ENCODE measurements at places on chromosomes 3 and 15.

GRCh38 chr3:12750223-12750622, 8.8 kb downstream of the TMEM40 start:
- peaks cover 2% of the 10 kb centered on the region for H3K4me1 ChIP-seq
- H3K4me3 ChIP-seq: no peak overlapping the region
- no peak overlapping the region for H3K27ac ChIP-seq

- no peak overlapping the region for H3K27ac ChIP-seq
- H3K27me3 ChIP-seq: peaks cover 7% of the 10 kb centered on the region
- no peak for DNase-seq
- H3K36me3 ChIP-seq: no peaks in the 10 kb centered on the region
Observed at GRCh38 chr15:23645371-23646164, 2.1 kb downstream of the MAGEL2 start.

DNA sequence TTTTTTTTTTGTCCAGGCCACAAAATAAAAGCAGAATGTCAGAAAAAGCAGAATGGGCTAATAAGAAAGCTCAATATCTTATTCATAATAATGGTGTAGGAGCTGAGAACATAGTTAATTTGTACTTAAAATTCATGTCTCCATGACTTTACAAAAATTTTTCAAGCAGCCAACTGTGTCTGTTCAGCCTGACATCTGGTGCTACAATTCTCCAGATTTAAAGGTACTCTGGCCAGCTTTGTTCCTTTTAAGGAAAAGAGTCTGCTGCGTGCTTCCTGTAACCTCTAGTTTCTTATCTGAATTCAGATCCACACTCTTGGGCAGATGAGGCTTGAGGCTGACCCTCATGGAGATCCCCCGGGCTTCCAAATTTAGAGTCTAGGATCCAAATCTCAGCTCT, 8.7 kb upstream of the RFX7 start:
- no peaks in the 10 kb centered on the region for H3K4me1 ChIP-seq
- no peaks in the 10 kb centered on the region for H3K36me3 ChIP-seq
- H3K27me3 ChIP-seq: peaks cover 15% of the 10 kb centered on the region
- no peak for DNase-seq

- DNase-seq: no peak
- no peak overlapping the region for H3K27ac ChIP-seq
- no peaks in the 10 kb centered on the region for H3K36me3 ChIP-seq
- H3K4me3 ChIP-seq: no peak overlapping the region
- H3K4me1 ChIP-seq: no peaks in the 10 kb centered on the region
Observed at GRCh38 chr3:20645340-20645739, 459.3 kb upstream of the SGO1 start.

DNA sequence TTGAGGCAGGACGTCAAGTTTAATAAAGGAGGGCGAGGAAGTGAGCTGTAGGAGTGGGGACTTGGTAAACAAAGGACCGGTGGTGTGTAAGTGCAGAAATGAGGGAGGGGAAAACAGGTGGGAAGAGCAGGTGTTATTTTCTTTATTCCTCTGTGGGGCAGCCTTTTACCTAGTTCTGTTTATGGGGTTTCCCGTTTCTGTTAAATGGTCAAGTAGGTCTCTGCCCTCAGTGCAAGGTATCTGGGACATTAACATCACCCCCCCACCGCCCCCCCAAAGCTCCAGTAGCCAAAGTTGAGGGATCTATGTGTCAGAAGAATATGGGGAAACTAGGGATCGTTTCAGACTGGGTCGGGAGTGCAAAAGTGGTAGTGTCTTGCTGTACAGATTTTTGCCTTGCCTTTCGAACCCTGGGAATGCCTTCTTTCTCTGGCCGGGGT, 893 bp downstream of the MGA start:
- H3K4me1 ChIP-seq: peaks cover 32% of the 10 kb centered on the region
- no peak for DNase-seq
- peak overlapping the region; percentile 91 for H3K27ac ChIP-seq
- H3K36me3 ChIP-seq: no peaks in the 10 kb centered on the region

DNA sequence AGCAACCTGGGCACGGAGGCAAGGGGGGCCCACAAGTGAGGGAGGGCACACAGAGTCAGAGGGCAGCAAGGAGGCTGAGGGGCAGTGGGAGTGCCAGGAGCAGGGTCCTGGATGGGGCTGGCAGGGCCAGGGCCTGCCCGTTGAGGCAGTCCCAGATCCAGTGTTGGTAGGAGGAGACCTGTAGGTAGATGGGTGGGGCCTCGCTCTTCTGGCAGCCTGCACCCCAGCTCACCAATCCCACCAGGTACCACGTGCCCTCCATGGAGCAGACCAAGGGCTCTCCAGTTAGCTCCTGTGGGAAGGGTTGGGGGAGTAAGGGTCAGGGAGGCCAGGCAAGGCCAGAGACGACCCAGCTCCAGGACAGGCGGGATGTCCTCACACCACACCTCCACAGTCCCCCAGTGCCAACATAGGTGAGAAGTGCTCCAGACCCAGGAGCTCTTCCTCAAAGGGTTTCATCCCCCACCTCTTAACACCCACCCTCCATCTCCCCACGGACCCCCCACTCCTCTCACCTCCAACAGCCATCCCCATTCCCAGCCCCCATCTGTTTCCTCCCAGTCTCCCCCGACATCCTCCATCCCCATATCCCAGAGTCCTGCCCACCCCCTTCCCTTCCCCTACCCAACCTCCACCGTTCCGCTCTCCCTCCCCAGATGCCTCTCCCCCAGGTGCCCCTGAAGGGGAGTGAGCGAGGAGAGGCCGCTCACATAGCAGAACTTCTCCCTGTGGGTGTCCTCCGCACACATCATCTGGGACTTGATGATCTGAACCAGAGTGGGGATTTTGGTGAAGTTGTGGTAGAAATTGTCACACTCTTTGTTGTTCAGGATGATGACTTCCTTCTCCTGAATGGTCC, 5.2 kb downstream of the PRSS50 start:
- H3K4me3 ChIP-seq: no peak overlapping the region
- DNase-seq: no peak
- no peaks in the 10 kb centered on the region for H3K27me3 ChIP-seq
- no peaks in the 10 kb centered on the region for H3K4me1 ChIP-seq
- H3K36me3 ChIP-seq: no peaks in the 10 kb centered on the region
- no peak overlapping the region for H3K27ac ChIP-seq

DNA sequence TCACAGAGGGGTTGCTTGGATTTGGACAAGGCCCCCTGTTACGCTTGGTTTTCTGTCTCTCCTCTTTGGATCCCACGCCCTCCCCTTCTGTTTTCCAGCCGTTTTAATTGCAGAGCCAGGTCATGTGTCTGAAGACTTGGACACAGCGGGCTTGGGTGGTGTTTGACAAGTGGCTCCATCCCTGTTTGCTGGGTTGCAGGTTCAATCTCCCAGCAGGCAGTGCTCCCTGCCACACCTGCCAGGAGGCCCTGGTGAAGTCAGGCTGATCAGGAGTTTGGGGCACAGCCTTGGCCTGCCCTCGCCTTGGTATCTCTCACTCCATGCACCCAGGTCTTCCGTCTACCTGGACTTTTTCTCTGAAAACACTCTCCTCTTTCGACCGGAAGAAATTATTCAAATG, 59.0 kb downstream of the PLXNA1 start:
- H3K4me3 ChIP-seq: no peak overlapping the region
- no peaks in the 10 kb centered on the region for H3K36me3 ChIP-seq
- H3K4me1 ChIP-seq: no peaks in the 10 kb centered on the region
- H3K27ac ChIP-seq: no peak overlapping the region

GRCh38 chr15:77547801-77548588, 84.7 kb downstream of the LINGO1 start:
- DNase-seq: no peak
- no peak overlapping the region for H3K27ac ChIP-seq
- H3K4me1 ChIP-seq: peaks cover 8% of the 10 kb centered on the region
- no peaks in the 10 kb centered on the region for H3K27me3 ChIP-seq
- no peaks in the 10 kb centered on the region for H3K36me3 ChIP-seq
- no peak overlapping the region for H3K4me3 ChIP-seq

GRCh38 chr15:37046876-37047614, 53.3 kb downstream of the MEIS2 start:
- no peak overlapping the region for H3K4me3 ChIP-seq
- H3K27me3 ChIP-seq: no peaks in the 10 kb centered on the region
- H3K4me1 ChIP-seq: no peaks in the 10 kb centered on the region
- H3K36me3 ChIP-seq: no peaks in the 10 kb centered on the region

GRCh38 chr3:192848371-192849233, 69.1 kb downstream of the MB21D2 start:
- H3K27me3 ChIP-seq: no peaks in the 10 kb centered on the region
- peaks cover 4% of the 10 kb centered on the region for H3K4me1 ChIP-seq
- no peaks in the 10 kb centered on the region for H3K36me3 ChIP-seq
- no peak overlapping the region for H3K27ac ChIP-seq
- no peak for DNase-seq
- H3K4me3 ChIP-seq: no peak overlapping the region

DNA sequence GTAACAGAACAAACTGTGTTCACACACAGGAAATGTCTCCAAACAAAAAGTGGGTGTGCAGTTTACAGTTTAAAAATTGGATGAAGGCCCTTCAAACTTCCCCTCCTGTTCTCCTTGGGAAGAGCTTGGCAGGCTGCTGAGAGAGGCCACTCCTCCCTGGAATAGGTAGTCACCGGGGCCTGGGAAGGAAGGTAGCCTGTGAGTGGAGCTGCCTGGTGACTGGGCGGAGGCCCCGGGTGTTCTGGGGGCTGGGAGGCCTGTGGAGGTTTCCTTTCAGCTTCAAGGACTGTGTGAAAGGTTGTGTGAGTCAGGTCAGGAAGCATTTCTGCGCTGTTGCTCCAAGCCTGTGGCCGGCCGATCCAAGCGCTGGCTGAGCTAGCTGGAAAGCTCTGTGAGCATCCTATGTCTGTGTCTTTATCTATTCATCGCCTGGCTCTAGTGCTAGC, 14.1 kb downstream of the SLCO3A1 start:
- no peak for DNase-seq
- H3K4me1 ChIP-seq: peaks cover 74% of the 10 kb centered on the region
- H3K27me3 ChIP-seq: no peaks in the 10 kb centered on the region
- H3K4me3 ChIP-seq: no peak overlapping the region
- H3K27ac ChIP-seq: no peak overlapping the region
- H3K36me3 ChIP-seq: peaks cover 2% of the 10 kb centered on the region

GRCh38 chr3:17936736-17937480, 194.5 kb upstream of the TBC1D5 start:
- no peak overlapping the region for H3K27ac ChIP-seq
- H3K36me3 ChIP-seq: no peaks in the 10 kb centered on the region
- H3K4me3 ChIP-seq: no peak overlapping the region
- H3K27me3 ChIP-seq: no peaks in the 10 kb centered on the region
- no peak for DNase-seq

DNA sequence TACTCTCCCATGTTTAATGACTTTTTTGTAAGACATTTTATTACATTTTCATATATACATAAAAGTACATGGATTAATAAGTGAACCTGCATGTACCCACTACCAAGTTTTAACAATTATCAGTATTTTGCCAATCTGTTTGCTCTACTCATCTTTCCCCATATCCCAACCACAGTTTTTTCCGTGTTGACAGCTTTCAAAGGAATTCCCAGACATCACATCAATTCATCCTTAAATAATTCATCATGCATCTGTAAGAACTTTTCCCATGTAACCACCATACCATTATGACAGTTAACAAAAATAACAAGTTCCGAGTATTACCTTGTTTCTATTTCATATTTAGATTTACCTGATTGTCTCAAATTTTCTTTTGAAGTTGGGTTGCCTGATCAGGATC, 436.7 kb downstream of the PDCD6IP start:
- no peak overlapping the region for H3K4me3 ChIP-seq
- no peaks in the 10 kb centered on the region for H3K4me1 ChIP-seq
- H3K36me3 ChIP-seq: no peaks in the 10 kb centered on the region
- H3K27me3 ChIP-seq: no peaks in the 10 kb centered on the region
- no peak overlapping the region for H3K27ac ChIP-seq
- no peak for DNase-seq

DNA sequence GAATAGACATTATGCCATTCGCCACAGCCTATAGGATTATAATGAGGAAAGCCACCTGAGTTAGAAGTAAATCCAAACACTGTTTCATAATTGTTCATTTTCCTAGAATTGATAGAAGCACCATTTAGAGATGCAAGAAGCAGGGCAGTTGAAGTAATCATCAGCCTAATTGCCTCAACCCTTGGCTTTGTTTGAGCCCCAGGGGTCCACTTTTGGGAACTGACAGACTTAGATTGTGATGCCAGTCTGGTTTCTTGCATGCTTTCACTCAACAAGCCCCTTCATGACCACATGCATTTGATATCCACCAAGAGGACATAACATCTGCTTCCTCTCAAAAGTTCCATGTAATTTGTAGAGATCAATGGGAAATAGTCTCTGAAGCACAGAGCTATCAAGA, 97.2 kb upstream of the COL8A1 start:
- H3K27ac ChIP-seq: no peak overlapping the region

DNA sequence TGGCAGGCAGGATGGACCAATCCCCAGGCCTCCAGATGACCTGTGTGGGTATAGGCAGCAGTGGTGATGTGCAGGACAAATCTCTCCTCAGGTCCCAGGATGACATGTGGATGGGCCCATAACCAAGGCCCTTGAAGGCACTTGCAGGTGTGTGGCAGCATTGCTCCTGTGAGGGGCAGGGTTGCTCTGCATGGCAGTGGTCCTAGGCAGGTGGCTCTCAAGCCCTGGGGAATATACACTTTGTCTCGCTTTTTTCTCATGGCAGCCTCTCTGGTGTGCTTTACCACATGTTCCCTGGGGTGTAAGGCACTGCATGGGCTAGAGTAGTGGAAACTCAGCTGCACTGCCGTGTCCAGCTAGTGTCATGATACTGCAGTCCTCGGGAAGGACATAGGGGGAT, 503.6 kb downstream of the UNC13C start:
- no peak overlapping the region for H3K4me3 ChIP-seq
- DNase-seq: no peak
- H3K4me1 ChIP-seq: no peaks in the 10 kb centered on the region

- no peaks in the 10 kb centered on the region for H3K27me3 ChIP-seq
- H3K36me3 ChIP-seq: no peaks in the 10 kb centered on the region
- DNase-seq: no peak
- no peaks in the 10 kb centered on the region for H3K4me1 ChIP-seq
- H3K4me3 ChIP-seq: no peak overlapping the region
- H3K27ac ChIP-seq: no peak overlapping the region
Observed at GRCh38 chr3:118980832-118981231, 53.8 kb downstream of the IGSF11 start.

GRCh38 chr3:153087595-153088566, 74.1 kb upstream of the RAP2B start:
- no peak overlapping the region for H3K4me3 ChIP-seq
- no peak for DNase-seq
- no peaks in the 10 kb centered on the region for H3K27me3 ChIP-seq
- no peak overlapping the region for H3K27ac ChIP-seq
- H3K4me1 ChIP-seq: peaks cover 8% of the 10 kb centered on the region
- no peaks in the 10 kb centered on the region for H3K36me3 ChIP-seq

- H3K4me3 ChIP-seq: no peak overlapping the region
- H3K36me3 ChIP-seq: no peaks in the 10 kb centered on the region
- no peaks in the 10 kb centered on the region for H3K4me1 ChIP-seq
- DNase-seq: no peak
Observed at GRCh38 chr3:166554023-166554422, 716.8 kb upstream of the BCHE start.

- H3K36me3 ChIP-seq: no peaks in the 10 kb centered on the region
- no peak overlapping the region for H3K27ac ChIP-seq
- no peak overlapping the region for H3K4me3 ChIP-seq
- H3K27me3 ChIP-seq: no peaks in the 10 kb centered on the region
- no peaks in the 10 kb centered on the region for H3K4me1 ChIP-seq
Observed at GRCh38 chr3:139564294-139564861, 24.8 kb upstream of the RBP1 start.

All from CD4-positive, alpha-beta T cell (primary cell).